ENCODE measurements at places on chromosomes 3 and 15.

DNA sequence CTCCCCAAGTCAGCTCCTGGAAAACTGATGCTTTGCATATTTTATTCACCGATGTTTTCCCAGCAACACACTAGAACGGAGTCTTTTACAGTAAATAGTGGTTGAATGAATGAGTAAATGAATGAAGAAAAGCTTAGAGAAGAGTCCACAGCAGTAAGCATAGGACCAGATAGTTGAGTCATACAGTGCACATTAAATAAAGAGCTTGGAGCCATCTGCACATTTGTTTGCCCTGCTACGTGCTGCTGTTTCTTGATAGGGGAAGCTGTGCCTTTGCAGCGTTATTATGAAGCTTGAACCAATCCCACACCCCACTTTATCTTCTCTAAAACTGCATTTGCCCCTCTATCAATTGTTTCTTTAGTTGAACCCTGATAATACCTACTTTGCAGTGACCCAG, 1.2 kb downstream of the FAM98B start:
- DNase-seq = no peak

DNA sequence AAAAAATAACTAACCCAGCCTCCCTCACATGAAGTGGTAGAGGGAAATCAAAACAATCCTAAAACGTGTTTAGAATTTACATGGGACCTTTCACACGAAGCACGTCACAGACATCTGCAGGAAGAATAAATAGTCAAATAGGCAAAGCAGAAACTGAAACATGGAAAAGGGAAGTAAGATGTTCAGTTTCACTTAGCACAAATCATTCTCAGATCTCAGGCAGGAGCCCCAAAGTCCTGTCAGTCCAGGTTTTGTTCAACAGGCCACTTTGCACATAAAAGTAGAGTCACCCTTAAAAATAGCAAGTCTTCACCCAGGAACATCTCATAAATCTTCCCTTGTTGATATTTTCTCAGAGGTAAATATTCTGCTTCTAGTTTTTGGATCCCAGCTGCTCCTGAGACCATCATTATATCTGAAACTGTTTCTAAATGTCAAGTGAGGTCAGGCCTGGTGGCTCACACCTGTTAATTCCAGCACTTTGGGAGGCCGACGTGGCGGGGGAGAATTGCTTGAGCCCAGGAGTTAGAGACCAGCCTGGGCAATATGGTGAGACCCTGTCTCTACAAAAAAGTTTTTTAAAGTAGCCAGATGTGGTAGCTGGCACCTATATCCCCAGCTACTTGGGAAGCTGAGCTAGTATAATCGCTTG, 1.9 kb downstream of the RUBCN start:
- no peak for DNase-seq

DNA sequence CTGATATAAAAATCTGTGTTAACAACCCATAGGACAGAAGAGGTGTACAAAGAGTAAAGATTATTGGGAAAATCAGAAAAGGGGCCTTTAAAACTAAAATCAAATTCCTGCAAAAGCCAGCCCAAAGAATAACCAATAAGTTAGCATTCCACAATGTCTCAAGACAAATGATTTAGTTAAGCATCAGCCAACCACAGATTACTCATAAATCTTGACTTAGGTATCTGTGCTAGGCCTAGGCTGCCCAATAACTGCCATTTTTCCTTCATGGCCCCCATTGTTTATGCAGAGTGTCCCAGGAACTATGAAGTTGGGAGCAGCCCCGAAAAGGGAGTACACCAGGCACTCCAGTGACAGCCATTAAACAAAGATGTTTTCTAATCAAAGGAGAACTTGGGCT, 7.4 kb downstream of the TRANK1 start:
- DNase-seq = no peak

DNA sequence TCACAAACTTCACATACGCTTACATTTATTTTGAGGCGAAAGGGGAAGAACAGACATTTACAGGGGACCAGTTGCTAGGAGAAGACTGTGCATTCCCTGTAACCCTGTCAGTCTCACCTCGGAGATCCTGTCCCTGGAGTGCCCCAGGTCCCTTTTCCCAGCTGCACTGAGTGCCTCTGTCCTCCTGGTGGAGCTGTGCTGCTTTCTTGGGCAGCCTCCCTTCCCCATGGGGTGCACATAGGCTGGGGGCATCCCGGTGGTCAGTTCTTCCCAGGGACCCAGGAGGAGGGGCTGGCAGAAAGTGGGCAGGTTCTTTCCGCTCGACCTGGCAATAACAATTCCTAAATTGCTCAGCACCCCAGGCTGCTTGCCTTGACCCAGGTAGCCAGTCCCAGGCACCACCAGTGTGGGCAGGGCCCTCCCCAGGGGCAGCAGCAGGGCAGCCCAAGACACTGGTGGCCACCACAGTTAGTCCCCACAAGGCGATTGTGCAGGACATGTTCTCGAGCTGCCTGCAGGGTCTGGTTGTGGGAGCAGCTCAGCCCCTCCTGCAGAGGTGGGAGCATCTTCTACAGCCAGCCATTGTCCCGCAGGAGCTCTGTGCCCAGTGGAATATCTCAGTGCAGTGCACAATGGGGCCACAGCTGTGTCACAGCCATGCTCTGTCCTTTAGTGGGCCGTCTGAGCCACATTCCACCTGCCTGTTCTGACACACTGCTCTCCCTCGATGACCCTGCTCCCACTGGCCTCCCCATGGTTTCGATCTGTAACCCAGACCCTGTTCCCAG, 36.3 kb downstream of the APBA2 start:
- DNase-seq = no peak

- no peak for DNase-seq
Measured at GRCh38 chr3:123283657-123284398, 82.1 kb downstream of the SEC22A start.

- DNase-seq = no peak
Measured at GRCh38 chr15:83219026-83219425, 11.4 kb upstream of the HDGFL3 start.

DNA sequence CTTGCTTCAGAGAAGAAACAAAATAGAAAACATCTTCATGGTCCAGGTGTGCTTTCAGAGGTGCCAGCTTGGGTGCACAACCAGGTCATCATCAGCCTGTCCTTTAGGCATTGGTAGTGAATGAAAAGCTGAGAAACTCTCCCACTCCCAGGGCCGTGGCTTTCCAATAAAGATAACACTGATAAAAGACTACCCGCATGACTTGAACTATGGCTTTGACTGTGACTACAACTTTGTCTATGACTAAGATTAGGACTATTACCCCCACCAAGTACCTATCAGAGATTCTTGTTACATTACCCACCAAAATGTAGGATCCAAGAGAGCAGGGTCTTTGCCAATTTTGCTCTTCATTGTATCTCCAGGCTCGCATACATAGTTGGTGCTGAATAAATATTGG, 115.2 kb downstream of the EDEM1 start:
- no peak for DNase-seq

DNA sequence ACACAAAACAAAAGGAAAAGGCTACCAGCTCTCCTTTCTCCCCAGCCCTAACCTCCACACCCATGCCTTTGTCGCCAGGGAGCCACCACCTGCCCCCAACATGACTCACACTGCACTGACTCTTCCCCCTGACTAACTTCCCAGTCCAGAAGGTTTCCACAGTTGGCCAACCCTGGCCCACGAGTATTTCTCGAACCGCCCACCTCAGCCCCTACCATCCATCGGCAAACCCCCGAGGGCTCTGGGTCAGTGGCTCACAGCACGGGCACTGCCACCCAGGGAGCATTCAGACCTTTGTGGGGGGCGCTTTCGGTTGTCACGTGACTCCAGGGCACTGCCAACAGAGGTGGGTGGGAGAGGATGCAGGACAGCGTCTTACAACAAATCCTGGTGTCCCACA, 152.3 kb downstream of the LRRC28 start:
- DNase-seq = no peak

DNA sequence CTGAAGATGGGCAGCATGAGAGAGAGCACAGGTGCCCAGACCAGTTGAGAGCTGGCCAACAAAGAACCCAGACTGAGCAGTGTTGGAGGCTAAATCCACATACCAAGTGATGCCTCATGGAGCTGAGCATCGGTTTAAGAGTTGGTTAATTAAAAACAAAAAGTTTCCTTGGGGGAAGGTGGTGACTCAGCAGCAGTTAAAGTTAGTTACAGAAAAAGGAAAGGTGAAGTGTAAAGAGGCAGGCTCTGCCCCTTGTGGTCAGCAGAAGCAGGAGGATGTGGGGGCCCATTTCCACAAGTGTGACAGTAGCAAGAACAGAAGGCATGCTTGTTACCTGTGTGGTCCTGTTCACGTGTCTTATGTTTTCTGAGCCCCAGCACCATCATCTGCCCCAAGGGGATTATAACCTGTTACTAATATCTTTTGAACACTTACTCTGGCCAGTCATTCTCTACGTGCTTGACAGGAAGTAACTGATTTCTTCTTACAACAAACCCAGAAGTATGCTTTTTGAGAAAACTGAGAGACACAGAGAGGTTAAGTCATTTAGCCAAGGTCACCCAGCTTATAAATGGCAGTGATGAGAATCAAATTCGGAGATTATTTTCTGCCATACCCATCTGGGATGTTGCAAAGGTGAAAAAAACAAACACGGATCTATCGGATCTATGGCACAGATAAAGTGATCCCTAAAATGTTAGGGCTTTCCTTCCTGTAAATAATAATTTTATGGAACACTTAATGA, 91.0 kb downstream of the EPHB1 start:
- no peak for DNase-seq

DNA sequence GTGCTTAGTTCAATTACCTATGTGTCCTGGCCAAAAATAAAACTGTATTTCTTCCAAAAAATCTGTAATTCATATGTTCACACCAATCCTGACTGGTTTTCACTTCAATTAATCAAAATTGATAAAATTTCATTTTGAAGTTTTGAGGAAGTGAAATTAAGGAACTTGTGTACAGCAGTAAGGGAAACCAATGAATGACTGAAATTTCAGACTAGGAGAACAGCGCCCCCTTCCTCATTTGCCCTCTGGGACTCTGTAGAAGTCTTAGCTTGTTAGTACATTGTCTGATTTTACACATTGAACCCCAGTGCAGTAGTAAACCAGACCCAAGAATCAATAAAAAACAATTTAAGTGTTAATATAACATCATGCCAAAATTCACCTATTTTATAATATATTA, 495.3 kb upstream of the AGTR1 start:
- no peak for DNase-seq

DNA sequence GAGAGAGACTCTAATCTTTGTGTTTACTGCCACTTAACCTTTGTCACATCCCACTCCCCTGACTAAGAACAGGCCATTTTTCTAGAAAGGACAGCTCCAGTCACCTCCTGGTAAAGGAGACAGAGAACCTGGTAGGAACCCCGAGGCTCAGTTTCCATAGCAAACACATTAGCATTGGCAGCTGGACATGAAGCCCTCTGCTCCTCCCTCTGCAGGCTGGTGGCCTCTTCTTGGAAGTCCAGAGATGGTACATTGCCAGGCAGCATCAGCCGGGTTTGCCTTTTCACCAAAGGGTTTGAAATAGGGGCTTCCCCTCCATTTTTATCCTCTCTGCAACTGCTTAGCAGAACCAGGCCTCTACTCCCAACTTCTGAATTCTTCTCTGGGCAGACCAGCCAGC, 213.4 kb upstream of the SEMA6D start:
- DNase-seq = no peak

DNA sequence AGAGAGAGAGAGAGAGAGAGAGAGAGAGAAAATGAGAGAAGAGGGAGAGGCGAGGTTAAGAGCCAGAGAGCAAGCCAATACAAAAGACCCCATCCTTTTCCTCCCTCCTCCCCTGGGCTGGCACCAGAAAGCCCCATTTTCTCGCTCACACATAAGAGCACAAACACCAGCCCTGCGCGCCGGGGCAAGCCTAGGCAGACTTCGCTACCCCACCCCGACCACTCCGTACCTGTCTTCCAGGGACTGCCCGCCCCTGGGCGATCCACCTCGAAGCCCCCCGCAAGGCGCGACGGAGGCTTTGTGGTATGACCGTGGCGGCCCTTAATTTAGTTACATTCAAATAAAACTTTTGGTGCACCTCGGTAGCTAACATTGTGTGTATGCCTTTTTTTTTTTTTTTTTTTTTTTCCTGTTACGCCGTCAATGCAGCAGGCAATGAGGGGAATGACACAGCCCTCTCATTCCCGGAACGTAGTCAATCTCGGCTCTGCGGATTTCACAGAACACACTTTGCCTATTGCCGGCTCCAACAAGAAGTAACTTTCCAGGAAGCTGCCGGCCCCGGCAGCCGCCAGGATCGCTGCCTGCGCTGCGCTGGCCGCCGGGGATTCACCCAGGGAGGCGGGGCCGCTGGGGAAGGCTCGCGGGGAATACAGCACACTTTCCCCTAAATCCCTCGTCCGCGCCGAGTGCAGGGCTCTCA, 7.7 kb downstream of the BCL6 start:
- no peak for DNase-seq

GRCh38 chr3:42376344-42376798, 34.0 kb downstream of the LYZL4 start:
- no peak for DNase-seq

DNA sequence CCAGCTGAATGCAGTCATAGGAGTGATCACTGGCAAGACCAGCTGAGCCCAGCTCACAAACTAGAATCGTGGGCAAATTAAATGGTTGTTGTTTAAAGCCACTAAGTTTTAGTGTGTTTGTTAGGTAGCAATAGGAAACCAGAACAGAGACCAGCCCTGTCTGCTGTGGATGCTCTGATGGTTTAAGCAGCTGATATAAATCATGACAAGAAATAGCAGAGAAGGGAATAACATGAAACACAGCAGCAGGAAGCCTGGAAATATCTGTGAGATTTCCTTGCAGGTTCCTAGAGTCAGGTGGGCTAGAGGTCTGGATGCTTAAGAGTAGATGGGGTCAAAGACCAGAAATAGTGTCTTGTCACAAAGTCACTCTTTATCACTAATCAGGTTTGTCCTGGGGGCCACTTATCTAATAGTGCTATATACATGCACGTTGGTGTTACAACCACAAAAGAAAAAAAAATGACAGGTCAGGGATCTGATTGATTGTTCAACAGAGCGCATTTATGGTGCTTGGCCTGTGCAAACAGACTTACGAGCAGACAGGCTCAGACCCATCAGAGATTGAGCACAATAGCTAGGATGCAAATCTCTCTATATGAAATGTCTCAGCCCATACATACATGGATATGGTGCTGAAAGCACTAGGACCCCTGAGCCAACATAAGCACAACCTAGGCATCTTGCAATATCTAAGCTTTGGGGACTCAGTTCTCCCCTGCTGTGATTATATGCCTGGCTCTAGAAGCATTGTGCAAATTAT, 967.7 kb downstream of the AGBL1 start:
- no peak for DNase-seq

- peak; percentile 3 for DNase-seq
Measured at GRCh38 chr3:178684881-178685590, 148.8 kb downstream of the KCNMB2 start.
